ENCODE measurements at places on chromosomes 5 and 9. TPM values are rescaled to one million over a fixed set of nuclear protein-coding genes. Genes with fewer than 3 reads are reported as not detected.

Gene GRIN1
- total RNA-seq: 0.93 TPM

Gene LHX2
- total RNA-seq: not detected

Gene ARID3C
- not detected for total RNA-seq

Gene UBAP2
- 42.0 TPM for total RNA-seq

Gene CDH12
- total RNA-seq: not detected

Gene KCNV2
- not detected for total RNA-seq

Gene CA9
- total RNA-seq: 5.9 TPM

Gene CCNB1
- total RNA-seq: 189 TPM

Gene ANXA2R
- 1.3 TPM for total RNA-seq

Gene PCDHGA6
- 1.5 TPM for total RNA-seq

Gene CARTPT
- total RNA-seq: 2.4 TPM

Gene C5orf63
- total RNA-seq: 12.2 TPM

Gene CCDC112
- 7.6 TPM for total RNA-seq

Gene PCDHB15
- 0.27 TPM for total RNA-seq

Gene ACOT12
- total RNA-seq: not detected

Gene TOR1B
- total RNA-seq: 60.8 TPM

Gene PCAT7
- total RNA-seq: 2.5 TPM

Gene GAPT
- 0.69 TPM for total RNA-seq

Gene PLK2
- total RNA-seq: 21.8 TPM

Gene DIPK1B
- 2.8 TPM for total RNA-seq

Gene RASGRF2
- 3.5 TPM for total RNA-seq

Measured in colonic mucosa (tissue), 4 donors.